Common myeloid progenitor, CD34-positive (primary cell): ENCODE measurements at places on chromosomes 6 and 20.

GRCh38 chr6:101608703-101609102 lies 215.2 kb downstream of the GRIK2 start:
- no peak for DNase-seq

DNA sequence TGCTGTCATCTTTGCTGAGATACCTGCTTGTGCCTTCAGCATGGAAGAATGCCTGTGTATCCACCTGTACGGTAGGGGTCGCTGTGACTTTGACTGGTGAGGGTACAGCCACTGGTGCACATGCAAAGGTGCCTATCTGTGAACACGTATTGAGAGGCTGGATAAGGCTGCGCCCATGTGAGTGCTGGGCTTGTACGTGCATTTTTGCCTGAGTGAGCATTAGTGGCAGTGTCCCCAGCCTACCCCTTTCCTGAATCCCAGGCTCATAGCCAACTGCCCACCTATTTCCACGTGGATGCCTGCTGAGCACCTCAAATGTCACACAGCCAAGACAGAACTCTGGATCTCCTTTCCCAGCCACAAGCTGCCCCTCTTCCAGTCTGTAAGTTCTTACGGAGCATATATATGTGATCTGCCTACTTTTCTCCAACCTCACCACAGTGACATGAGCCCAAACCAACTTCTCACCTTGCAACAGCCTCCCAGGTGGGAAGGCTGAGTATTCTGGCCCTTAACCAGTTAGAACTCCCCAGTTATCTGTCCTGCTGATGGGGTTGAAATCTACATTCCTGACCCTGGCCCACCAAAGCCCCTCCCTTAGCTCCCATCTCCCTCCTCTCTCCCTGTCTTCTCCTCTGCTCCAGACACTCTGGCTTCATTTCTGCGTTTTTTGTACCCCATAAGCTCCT lies 1.1 kb upstream of the SLC2A10 start:
- no peak for DNase-seq

DNA sequence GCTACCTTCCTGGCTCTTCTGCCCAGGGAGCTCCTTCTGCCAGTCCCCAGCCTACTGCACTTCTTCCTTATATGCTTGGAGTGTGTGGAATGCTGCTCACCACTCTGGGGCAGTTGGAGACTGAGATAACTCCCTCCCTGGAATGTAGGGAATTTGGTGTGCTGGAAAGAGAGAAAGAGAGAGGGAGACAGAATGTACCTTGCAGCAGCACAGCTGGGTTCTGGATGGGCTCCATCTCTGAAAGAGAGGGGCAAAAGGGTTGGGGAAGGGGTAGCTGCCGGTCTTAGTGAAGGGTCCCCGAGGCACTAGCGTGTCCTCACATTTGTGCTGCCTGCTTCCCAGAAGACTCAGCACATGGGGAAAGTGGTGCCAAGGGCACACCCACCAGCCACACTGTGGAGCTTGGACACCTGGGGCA lies 40.2 kb upstream of the DDR1 start:
- no peak for DNase-seq

GRCh38 chr20:41232973-41233926 lies 84.3 kb downstream of the ZHX3 start:
- peak; percentile 23 for DNase-seq

DNA sequence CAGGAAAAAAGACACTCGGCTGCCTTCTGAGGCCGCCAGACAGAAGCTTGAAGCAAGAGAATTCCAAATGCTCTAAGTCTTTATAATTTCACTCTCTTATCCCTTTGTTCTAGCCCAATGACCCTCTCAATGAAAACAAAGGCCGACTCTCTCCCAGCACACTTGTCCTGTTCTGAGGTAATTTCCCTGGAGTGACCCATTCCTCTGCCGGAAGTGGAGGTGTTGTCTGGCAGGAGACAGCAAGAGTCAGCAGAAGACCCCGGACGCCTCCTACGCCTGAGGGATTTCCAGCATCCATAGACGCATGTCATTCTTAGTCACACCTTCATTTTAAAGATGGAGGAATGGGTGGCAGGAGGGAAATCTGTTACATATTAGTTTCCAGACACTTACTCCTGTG lies 110.3 kb downstream of the SOD2 start:
- DNase-seq, result no peak

GRCh38 chr6:149366267-149366921 lies 33.7 kb upstream of the SUMO4 start:
- no peak for DNase-seq

DNA sequence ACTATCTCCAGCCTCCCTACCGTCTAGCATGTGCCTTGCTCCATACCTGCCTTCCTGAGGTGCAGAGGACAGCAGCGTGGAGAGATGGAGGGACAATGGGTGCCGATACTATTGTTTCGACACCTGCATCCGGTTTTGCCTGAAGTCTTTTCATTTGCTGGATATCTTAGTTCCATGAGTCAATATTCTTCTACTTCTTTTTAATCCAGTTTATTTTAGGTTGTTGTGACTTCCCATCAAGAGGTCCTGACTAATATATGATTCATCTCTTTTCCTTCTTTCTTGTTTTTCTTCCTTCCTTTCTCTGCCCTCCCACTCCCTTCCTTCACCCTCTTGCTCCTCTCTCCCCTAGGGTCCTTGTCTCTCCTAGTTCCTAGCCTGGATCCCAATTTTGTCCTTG lies 91.4 kb downstream of the CDH26 start:
- no peak for DNase-seq

DNA sequence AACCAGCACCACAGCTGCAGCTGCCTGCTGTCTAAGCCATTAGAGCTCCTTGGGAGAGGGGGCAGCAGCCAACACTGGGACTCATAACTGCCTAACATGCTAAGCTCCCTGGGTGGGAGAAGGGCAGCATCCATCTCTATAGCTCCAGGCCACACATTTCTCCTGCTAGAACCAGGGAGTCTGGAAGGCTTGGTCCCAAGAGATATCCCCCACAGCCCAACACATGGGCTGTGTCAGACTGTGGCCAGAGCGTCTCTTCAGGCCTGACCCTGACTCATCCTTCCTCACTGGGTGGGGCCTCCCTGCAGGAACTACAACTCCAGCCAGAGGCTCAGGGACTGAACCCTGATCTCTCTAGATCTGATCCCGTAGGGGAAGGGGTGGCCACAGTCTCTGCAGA lies 411.1 kb downstream of the HDGFL1 start:
- no peak for DNase-seq

GRCh38 chr6:156510242-156510641 lies 266.9 kb upstream of the ARID1B start:
- DNase-seq, result no peak

- no peak for DNase-seq
These were observed 29.3 kb downstream of the SRC start for GRCh38 chr20:37375227-37375626.

DNA sequence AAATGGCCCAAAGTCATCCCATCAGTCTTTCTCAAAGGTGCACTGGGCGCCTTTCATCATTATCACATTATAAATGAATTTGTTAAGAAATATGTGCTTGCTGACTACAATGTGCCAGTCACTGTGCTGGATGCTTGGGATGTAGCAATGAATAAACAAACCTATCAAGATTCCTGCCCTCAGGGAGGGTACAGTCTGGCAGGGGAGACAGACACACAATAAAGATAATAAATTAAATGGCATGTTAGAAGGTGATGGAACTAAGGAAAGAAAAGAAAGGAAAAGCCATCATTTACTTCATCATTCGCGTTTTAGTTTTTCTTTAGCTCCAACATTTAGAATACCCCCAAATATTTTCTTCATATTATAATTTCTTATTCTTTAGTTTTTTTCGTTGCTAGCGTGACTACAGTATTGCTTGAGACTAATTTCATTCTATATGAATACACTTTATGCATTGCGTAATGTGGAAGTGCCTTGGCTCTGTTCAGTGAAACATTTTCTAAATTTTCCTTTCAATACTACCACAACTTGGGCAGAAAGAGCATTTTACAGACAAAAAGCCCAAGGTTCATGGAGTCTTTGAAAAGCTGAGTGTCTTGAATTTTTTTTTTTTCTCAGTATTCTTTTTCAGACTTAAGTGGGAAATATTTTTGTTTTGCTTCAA lies 48.7 kb upstream of the CITED2 start:
- no peak for DNase-seq

- no peak for DNase-seq
These were observed 71.3 kb downstream of the SULF2 start for GRCh38 chr20:47713878-47714450.

- no peak for DNase-seq
These were observed 34.8 kb downstream of the CTNNBL1 start for GRCh38 chr20:37728635-37728983.

- DNase-seq, result no peak
These were observed 183.6 kb downstream of the SMOC2 start for GRCh38 chr6:168624540-168624939.

DNA sequence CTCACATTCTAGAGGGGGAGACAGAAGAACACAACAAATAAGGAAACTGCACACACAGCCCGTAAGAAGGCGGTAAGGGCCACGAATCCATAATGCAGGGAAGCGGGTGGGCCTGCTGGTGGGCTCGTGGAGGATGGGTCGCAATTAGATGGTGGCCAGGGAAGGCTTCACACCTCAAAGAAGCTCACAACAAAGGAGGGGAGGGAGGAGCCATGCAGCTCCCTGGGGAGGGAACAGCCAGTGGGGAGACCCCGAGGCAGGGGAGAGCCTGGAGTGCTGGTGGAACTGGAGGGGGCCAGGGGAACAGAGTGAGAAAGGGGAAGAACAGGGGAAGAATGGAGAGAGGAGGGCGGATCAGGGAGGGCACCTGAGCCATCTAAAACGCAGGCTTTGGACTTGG lies 13.4 kb downstream of the SRC start:
- no peak for DNase-seq

GRCh38 chr6:19906171-19906570 lies 69.0 kb downstream of the ID4 start:
- no peak for DNase-seq

- DNase-seq, result no peak
These were observed 290.8 kb upstream of the PRDM1 start for GRCh38 chr6:105795366-105795765.

DNA sequence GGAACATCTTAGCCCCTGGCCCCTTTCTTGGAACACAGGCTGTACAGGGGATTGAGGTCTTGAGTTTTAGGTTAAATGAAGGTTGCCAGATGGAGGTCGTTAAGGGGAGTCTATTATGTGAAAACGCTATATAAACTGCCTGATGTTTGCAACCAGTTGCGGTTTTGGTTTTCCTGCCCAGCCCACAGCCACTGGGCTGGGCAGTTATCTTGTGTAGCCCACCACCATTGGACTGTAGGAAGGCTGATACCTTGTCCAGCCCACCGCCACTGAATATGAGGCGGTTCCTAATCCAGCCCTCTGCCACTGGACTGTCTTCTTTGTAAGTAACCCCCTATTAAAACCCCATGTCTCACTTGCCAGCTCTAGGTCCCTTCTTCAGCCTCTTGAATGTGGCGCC lies 42.3 kb upstream of the COL21A1 start:
- peak; percentile 44 for DNase-seq

DNA sequence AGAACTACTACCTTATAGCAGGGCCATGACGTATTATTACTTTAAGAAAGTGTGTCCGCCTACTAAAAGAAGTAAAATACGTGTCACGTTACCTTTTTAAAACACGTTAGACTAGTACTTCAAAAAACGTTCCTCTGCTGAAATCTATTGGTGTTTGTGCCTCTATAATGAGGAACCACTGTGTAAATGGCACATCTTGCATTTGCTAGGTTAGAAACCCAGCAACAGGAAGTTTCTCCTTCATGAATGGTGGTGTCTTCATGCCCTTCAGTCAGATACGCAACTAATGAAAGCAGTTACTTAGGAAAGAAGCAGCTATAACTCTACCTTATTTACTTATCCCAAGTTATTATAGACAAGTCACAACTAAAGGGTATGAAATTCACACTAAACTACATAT lies 343.5 kb downstream of the RNGTT start:
- DNase-seq, result no peak

DNA sequence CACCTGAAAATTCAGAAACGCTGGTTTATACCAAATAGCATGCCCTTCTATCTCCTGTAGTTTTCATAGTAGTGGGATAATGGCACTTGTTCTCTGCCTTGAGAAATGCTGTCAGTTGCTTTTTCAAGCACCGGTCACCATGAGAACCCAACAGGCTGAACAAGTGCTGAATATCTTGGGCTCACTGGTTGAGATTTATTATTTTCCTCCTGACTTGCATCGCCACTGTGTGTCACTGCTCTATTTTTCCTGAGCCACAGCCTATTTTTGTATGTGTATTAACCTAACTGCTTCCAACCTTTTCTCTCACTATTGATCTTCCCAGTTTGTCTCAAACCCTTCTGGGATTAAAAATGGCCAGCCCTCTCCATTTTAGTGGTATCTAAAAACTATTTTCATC lies 71.9 kb downstream of the OPN5 start:
- DNase-seq, result no peak

DNA sequence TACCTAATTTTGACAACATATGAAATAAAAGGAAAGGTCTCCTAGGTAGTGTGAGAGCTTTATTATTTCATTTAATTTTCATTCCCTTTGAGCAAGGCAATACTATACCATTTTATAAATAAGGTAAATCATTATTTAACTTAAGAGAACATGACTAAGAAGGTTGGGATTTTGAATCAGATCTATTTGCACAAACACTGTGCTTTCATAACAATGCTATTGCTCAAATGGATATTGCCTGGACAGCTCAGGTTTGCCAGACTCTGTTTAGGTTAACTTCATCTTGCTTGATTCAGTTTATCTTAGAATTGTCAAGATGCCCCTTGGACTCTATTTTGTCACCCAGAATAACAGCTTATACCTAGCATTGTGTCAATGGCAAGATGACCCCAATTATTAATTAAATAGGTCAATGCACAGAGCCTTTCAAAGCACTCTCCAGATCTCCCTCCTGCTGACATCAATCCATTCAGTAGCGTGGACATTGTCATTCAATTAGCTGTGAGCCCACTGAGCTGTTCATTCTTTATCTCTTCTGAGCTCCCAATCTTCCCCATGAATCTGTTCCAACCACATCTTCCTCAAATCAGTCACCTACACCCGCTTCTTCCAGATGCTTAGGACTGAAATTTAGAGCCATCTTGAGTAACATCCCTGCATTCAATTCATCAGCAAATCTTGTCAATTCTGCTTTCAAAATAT lies 42.1 kb upstream of the TMEM30A start:
- no peak for DNase-seq

DNA sequence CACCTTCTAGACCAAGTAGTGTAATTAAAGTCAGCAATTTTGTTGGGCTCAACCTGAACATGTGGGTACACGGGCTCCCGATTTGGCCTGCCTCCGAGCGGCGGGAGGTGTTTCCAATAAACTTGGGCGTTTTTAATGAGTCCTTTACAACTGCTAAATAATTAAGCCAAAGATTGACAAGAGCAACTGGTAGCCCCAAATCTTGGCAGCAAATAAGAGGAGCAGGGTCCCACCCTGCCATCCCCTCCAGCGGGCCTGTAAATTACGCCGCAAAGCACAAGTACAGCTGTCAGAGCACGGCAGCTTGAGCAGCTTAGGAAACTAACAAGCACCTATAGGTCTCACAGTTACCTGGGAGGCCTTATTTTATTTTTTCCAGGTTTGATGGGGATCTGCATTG lies 217.1 kb downstream of the BMP7 start:
- DNase-seq, result no peak

- peak; percentile 80 for DNase-seq
These were observed 159.2 kb downstream of the CD109 start for GRCh38 chr6:73854998-73855718.
